ENCODE measurements at places on chromosomes 1 and 21. TPM values are rescaled to one million over a fixed set of nuclear protein-coding genes. Genes with fewer than 3 reads are reported as not detected.

Gene IL19
- total RNA-seq, result not detected

Gene HORMAD1
- total RNA-seq, result not detected

- no peak for DNase-seq
These were observed 10.0 kb upstream of the TBX15 start for GRCh38 chr1:118998171-118998570.

GRCh38 chr1:116168277-116169032 lies 57.3 kb downstream of the MAB21L3 start:
- peak; percentile 90 for DNase-seq

- no peak for DNase-seq
These were observed 200.0 kb downstream of the AJAP1 start for GRCh38 chr1:4854367-4854766.

- DNase-seq, result peak; percentile 92
These were observed 2.6 kb upstream of the ZNF436 start for GRCh38 chr1:23371987-23372880.

Gene PYHIN1
- total RNA-seq, result not detected

DNA sequence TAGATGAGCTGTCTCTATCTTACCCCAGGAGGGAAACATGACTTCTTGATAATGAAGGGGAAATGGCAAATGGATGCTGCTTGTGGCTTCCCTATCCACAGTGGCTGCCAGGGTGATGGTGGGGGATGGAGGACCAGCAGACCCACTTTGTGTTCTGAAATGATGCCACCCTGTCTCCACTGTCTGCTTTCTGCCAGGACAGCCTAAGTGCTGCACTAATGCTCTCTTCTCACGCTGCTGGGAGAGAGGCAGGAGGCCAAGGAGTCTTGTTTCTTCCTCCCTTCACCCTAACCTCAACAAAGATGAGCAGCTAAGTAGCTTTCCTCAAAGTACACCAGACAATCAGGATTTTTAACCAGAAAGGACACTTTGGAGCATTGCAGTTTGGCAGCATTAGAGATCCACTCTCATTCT lies 36.6 kb downstream of the XCL1 start:
- no peak for DNase-seq

GRCh38 chr1:157431751-157432150 lies 120.6 kb downstream of the FCRL5 start:
- DNase-seq, result no peak

- no peak for DNase-seq
These were observed 255.9 kb downstream of the FAF1 start for GRCh38 chr1:50704126-50704525.

Gene TTC22
- total RNA-seq, result 0.29 TPM

DNA sequence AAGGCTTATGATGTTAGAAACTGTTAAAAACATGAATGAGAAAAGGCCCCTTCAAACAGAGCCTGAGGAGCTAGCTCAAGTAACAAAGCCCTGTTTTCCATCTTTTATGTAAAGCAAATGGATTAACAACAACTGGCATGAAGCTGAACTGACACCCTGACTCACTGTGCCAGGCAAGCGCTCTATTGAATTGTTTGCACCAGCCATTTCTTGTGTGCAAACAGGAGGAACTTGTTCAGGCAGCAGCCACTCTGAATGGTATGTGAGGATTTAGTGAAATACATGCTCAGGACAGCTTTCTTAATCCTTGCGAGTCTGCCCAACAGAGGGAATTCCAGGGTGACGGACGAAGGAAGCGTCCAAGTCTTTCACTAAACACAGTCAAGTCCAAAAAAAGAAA lies 291.1 kb upstream of the ADGRL2 start:
- peak; percentile 57 for DNase-seq

GRCh38 chr1:115765091-115765490 lies 3.4 kb downstream of the CASQ2 start:
- no peak for DNase-seq

Gene GBP2
- total RNA-seq, result not detected

Gene DRAM2
- 50.7 TPM for total RNA-seq

Gene DYRK3
- 13.5 TPM for total RNA-seq

- DNase-seq, result no peak
These were observed 430.5 kb downstream of the MRPL39 start for GRCh38 chr21:25176637-25177412.

Gene CD247
- total RNA-seq, result 0.46 TPM
